ENCODE measurements at places on chromosomes 2 and 18.

DNA sequence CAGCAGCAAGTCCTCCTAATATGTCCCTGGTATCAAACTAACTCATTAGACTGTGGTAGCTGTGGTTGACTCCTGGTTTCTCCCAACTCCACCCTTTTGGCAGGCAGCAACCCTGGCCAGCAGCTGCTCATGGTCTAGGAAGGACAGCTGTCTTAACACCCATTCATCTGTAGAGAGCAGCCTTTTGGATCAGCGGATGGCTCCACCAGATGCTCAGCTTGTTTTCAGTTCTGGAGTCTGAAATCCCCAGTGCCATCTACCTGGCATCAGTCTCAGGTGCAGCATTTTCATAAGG lies 100.5 kb downstream of the SPOPL start:
- no peak for DNase-seq

DNA sequence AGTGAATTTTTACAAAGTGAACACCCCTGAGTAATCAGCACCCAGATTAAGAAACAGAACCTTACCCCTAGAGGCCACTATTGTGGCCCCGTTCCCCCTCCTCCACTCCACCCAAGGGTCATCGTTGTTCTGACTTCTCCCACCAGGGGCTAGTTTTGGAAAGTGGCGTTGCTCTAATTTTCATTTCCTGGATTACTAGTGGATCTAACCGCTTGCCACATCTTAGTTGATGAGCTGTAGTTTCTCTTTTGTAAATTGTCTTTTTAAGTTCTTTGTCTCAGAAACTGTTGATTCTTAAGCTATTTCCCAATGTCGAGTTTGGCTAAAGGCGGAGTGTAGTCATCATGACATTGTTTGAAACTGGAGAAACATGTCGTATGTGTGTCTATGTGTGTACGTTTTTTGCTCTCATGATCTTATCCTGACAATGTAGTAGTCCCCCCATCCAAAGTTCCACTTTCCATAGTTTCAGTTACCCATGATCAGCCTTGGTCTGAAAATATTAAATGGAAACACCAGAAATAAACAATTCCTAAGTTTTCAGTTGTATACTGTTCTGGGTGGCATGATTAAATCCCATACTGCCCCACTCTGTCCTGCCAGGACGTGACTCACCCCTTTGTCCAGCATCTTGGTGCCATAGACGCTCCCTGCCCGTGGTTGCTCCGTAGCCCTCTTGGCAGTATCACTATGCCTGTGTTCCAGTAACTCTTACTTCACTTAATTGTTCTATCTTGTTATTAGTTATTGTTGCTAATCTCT lies 71.0 kb upstream of the SP3 start:
- no peak for DNase-seq

DNA sequence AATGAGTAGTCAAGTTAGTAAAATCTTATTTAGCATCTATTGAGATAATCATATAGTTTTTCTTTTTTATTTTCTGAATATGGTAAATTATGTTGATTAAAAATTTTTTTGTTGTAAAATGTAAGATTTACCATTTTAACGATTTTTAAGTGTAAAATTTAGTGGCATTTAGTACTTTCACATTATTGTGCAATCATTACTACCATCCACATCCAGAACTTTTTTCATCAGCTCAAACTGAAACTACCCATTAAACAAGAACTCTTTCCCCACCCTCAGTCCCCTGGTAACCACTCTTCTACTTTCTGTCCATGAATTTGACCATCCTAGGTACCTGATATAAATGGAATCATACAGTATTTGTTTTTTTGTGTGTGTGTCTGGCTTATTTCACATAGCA lies 11.1 kb downstream of the RAB3GAP1 start:
- no peak for DNase-seq

DNA sequence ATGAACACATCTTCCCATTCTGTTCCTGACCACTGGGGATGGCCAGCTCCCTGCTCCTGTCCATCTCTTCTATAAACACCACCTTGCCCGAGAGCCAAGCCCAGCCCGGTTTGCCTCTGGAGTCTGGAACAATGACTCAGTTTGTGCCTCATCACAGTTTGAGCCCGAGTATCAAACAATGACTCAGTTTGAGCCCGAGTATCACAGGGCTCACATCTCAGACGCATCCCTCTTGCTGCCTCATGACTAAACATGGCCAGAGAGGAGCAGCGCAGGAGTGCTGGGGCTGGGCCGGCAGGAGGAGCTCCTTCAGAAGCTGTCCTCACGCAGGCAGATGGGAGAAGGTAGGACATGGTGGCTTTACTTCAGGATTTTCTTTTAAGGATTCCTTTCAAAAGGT lies 68.7 kb downstream of the PXDN start:
- DNase-seq: no peak

- no peak for DNase-seq
Observed at GRCh38 chr2:48365476-48365875, 164.5 kb upstream of the STON1 start.

DNA sequence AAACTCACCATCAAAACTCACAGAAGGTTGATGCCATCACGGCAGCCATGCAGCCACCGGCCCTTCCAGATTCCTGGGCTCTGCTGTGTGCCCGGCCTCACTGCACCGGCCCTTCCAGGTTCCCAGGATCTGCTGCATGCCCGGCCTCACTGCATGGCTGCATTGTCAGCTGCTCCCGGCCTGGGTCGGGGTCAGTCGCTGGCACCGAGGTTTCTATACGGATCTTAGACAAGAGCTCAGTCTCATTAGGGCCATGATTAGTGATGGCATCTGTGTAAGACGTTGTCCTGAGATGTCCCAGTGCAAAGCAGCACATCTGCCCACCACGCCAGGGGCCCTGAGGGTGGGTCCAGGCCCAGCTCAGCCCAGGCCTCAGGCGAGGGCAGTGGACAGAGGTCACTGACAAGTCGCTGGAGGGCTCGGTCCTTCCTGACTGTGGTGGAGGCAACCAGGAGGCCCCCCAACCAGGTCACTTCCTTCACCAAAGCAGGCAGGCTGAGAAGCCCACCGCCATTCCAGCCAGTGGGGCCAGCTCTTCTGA lies 29.4 kb downstream of the TMEM18 start:
- no peak for DNase-seq

DNA sequence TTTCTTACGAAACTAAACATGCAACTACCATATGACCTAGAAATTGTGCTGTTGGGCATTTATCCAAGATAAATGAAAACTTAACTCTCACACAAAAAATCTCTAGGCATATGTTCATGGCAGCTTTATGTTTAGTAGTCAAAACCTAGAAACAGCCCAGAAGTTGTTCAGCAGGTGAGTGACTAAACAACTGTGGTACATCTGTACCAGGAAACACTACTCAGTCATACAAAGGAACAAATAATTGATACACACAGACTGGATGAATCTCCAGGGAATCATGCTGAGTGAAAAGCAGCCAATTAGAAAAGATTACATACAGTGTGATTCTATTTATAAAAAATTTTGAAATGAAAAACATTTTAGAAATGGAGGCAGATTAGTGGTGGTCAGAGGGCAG lies 29.3 kb downstream of the DYNC2LI1 start:
- no peak for DNase-seq

GRCh38 chr2:40480073-40480472 lies 28.2 kb upstream of the SLC8A1 start:
- DNase-seq: no peak

DNA sequence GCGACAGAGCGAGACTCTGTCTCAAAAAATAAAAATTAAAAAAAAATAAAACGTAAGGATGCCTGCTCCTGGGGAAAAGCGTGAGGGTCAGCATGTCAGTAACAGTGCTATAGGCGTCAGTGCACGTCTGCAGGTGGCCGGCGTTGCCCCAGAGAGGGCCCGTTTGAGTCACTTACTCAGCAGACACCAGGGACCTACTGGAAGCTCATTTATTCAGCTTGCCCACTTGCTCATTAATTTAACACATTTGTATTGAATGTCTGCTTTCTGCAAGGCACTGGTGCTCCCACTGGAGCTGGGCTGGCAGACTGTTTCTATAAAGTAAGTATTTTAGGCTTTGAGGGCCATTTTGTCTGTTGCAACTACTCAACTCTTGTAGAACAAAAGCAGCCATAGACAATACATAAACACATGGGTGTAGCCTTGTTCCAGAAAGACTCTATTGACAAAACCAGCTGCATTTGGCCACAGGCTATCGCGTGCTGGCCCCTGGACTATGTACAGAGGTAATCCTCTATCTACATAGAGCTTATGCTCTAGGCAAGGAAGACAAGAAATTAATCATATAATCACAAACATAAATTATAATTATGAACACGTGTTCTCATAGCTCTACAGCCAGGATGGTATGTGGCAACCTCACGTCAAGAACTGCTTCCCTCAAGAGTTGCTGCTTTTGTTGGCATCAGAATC lies 73.2 kb downstream of the KLHL29 start:
- no peak for DNase-seq

DNA sequence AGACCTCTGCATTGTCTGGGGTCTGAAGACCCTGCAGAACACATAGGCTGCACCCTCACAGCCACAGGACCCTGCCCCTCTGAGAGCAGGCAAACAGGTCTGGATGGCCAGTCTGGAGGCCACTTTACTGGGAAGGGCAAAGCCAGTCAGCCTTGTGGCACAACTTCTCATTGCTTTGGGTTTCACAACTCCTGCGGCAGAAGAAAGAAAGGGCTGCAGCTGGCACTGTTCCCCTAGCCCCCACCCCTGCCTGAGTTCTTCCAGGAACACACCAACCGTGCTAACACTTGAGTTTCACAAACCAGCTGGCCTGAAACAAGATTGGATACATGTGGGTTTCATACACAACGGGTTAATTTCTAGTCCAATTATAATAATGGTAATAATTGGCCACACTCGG lies 276.5 kb upstream of the MGAT5 start:
- no peak for DNase-seq

GRCh38 chr2:180016937-180017336 lies 9.8 kb upstream of the CWC22 start:
- DNase-seq: no peak

GRCh38 chr2:48605482-48606175 lies 12.0 kb upstream of the GTF2A1L start:
- no peak for DNase-seq

- DNase-seq: no peak
Observed at GRCh38 chr2:68807821-68808266, 63.4 kb downstream of the BMP10 start.

- no peak for DNase-seq
Observed at GRCh38 chr2:192098814-192099491, 95.8 kb downstream of the TMEFF2 start.

- DNase-seq: no peak
Observed at GRCh38 chr2:122300758-122301157, 545.3 kb downstream of the TSN start.

DNA sequence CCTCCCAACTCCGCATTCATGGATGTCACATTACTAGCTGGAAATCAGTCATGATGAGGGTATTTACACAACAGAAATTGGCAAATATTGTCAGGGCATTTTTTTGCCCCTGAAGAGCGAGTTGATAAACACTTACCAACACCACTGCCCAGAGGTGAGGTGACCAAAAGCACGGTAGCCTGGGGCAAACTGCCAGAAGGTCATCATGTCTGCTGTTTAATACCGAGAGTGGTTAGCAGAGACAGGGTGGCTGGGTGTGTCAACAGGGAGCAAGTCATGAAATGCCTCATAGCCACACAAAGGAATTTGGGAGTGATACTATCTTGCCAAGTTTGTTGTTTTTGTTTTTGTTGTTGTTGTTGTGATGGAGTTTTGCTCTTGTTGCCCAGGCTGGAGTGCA lies 37.0 kb upstream of the EPC2 start:
- DNase-seq: no peak

DNA sequence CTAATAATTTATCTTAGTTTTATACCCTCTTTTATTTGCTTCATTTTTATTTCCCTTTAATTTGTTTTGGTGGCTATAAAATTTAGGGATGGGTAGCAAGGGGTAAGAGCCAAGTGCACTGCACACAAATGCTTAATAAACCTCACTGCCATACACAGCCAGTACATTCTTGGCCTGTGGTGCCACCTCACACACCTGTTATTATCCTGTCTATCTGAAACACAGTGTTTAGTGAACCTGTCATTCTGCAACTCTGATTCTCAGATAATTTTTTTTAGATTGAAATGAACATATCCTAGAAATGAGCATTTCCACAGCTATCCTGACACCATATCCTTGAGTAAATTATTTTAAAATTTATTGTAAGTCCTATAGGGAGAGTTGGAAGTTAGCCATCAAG lies 807.5 kb downstream of the DCC start:
- DNase-seq: no peak

- DNase-seq: no peak
Observed at GRCh38 chr2:24163601-24164000, 11.3 kb upstream of the FAM228A start.

DNA sequence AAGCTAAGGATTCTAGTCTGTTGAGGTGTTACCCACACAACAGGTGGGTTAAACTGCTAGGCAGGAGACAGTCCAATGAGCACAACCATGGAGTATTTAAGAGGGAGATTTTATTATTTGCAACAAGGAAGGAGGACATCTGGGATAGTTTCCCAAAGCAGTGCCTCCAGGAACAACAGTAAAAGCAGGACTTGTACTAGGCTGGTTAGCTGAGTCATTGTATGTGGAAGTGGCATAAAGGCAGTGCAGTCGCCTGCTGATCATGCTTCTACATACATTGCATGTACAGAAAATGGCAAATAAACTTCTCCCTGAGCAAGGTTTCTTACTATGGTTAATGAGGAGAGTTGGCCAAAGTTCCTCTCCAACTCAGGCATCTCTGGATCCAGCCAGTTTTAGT lies 46.1 kb upstream of the CYTIP start:
- no peak for DNase-seq

DNA sequence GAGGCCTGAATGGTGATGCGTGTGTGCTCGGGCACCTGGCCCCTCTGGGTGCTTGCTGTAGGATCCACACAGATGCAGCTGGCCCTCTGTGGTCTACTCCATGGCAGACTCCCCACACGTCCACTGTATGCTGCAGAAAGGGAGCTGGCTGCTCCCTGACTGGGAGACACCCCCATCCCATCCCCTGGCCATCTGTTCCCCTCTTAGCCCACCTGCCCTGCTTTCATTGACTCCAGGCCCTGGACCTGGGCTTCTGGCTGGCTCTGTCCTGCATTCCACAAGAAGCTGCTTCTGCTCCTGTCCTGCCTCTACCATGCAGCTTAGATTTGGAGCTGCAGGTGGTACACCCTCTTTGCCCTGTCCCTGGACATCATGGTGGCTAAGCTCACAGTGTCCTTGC lies 80.1 kb downstream of the FHOD3 start:
- DNase-seq: no peak

GRCh38 chr2:7180638-7181370 lies 263.6 kb downstream of the RNF144A start:
- no peak for DNase-seq

- DNase-seq: no peak
Observed at GRCh38 chr2:191933307-191934105, 86.6 kb upstream of the CAVIN2 start.

- DNase-seq: no peak
Observed at GRCh38 chr2:222289278-222290160, 9.3 kb downstream of the PAX3 start.

- DNase-seq: no peak
Observed at GRCh38 chr18:36872329-36872728, 43.4 kb downstream of the KIAA1328 start.

DNA sequence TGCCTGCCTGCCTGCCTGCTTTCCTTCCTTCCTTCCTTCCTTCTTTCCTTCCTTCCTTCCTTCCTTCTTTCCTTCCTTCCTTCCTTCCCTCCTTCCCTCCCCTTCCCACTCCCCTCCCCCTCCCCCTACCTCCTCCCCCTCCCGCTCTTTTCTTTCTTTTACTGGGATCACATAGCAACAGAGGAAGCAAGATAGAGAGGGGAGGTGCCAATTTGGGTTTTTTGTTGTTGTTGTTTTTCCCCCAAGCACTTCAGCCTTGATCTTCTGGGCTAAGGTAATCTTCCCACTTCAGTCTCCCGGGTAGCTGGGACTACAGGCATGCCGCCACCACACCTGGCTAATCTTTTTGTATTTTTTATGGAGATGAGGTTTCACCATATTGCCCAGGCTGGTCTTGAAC lies 20.0 kb downstream of the PPM1B start:
- DNase-seq: no peak
